ENCODE measurements at places on chromosomes 12 and 14. TPM values are rescaled to one million over a fixed set of nuclear protein-coding genes. Genes with fewer than 3 reads are reported as not detected.

DNA sequence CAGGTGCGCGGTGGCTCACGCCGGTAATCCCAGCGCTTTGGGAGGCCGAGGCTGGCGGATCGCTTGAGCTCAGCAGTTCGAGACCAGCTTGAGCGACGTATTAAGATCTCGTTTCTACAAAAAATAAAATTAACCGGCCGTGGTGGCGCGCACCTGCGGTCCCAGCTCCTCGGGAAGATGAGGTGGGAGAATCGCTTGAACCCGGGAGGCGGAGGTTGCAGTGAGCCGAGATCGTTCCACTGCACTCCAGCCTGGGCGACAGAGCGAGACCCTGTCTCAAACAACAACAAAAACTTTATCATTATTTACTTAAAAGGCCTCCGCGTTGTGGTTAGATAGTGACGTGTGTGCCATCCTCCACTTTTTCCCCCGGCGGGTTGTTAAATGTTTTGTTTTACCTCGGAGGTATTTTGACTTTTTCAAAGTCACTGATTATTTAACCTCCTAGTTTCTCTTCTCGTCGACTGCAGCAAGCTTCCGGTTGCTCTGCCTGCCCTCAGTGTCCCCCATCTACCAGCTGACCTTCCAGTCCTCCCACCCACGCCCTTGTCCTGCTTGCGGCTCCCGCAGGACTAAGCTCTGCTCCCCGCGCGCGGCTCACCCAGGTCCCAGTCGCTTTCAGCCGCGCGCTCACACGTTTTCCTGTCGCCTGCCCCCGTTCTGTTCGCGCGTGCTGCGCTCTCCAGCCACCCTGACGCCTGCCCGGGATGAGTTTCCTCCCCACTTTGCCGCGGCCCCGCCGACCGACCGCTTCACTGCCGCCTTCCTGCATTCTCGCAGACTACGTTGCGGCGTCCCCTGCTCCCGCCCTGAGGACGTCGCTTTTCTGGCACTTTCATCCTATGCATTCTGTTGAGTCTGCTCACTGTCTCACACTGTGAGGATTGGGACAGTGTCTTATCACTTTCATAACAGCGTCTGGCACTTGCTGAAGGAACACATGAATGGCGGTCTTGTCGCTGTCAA, 1.2 kb upstream of the SCAF11 start:
- H3K4me3 ChIP-seq: peak overlapping the region; percentile 21
- no peaks in the 10 kb centered on the region for H3K27me3 ChIP-seq
- peak overlapping the region; percentile 100 for H3K27ac ChIP-seq
- peaks cover 26% of the 10 kb centered on the region for H3K4me1 ChIP-seq
- no peaks in the 10 kb centered on the region for H3K36me3 ChIP-seq

- no peaks in the 10 kb centered on the region for H3K36me3 ChIP-seq
- H3K4me3 ChIP-seq: no peak overlapping the region
- H3K27me3 ChIP-seq: no peaks in the 10 kb centered on the region
- DNase-seq: no peak
Measured at GRCh38 chr14:93525696-93526451, 95.1 kb downstream of the UNC79 start.

The EVL gene
- 22.3 TPM for total RNA-seq

- H3K27ac ChIP-seq: no peak overlapping the region
- no peak overlapping the region for H3K4me3 ChIP-seq
- DNase-seq: peak; percentile 12
Measured at GRCh38 chr12:115709540-115710011, 567.9 kb downstream of the MED13L start.
